CD4-positive, alpha-beta memory T cell (primary cell): ENCODE measurements at places on chromosomes 7 and 10. TPM values are rescaled to one million over a fixed set of nuclear protein-coding genes. Genes with fewer than 3 reads are reported as not detected.

SLC13A4 gene
- not detected for total RNA-seq

PARD3 gene
- total RNA-seq: 0.25 TPM

ZNF804B gene
- total RNA-seq: not detected

SUN3 gene
- not detected for total RNA-seq

GRK5 gene
- total RNA-seq: 26.7 TPM

- no peak for DNase-seq
Measured at GRCh38 chr10:103652599-103653281, 159.2 kb downstream of the NEURL1 start.

- DNase-seq: no peak
Measured at GRCh38 chr10:127298381-127298780, 102.0 kb upstream of the INSYN2A start.

- no peak for DNase-seq
Measured at GRCh38 chr7:155322530-155322929, 24.9 kb downstream of the INSIG1 start.

GRCh38 chr7:157021871-157022680 is 11.6 kb upstream of the MNX1 start:
- no peak for DNase-seq

DNA sequence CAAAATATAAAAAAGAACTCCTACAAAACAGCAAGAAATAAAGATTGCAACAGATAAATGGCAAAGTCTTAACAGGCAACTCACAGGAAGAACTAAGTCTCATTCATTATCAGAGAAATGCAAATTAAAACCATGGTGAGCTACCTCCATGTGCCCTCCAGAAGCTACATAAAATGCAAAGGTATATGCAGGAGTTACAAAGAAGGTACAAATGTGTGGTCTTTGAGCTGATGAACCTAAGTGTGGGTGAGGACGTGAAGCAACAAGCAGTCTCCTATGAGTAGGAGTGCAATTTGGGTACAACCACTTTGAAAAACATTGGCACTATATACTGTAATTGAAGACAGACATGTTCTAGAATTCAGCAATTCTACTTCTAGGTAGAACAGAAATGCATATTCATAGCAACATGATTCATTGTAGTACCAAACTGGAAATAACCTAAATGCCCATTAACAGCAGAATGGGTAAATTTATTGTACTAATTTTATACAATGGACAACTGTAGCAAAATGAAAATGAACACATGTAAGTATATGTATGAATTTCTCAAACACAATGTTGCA is 61.6 kb upstream of the KCNMA1 start:
- no peak for DNase-seq

GRCh38 chr7:77802557-77803405 is 4.2 kb downstream of the PHTF2 start:
- no peak for DNase-seq

DNA sequence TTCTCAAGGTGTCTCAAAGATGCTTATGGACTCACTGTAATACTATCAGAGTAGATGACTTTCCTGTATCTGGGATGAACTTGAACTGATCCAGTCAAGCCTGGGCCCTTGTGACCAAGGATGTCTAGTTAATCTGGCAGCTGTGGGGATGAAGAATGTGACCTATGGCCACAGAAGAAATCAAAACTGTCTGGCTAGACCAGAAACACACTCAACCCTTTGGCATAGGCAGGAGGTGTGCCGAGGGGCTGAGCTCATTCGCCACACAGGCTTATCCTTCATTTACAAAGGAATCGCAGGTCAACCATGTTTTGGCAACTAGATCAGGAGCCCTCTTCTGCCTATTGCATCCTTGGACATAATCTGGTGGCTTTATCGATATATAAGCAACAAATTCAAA is 110.6 kb downstream of the ATXN7L1 start:
- DNase-seq: no peak

DNA sequence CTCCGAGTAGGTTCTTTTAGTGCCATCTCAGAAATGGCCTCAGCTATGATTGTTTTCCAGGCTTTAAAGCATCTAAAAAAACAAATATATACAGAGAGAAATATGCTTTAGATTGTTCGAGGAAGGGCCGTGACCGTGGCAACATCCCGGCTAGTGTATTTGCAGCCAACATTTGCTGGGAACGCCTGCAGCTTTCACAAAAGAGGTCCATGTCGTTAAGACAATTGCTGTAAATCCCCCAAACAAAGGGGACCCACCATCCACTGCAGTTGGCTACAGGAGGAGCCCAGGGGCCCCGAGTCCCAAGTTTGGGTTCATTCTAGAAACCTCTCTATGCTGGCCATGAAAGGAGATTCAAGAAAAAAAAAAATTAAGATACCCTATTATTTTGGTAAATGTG is 152.8 kb upstream of the TCF7L2 start:
- DNase-seq: no peak
